ENCODE measurements at places on chromosomes 3 and 15. TPM values are rescaled to one million over a fixed set of nuclear protein-coding genes. Genes with fewer than 3 reads are reported as not detected.

The HHLA2 gene
- total RNA-seq: not detected

The ANKRD63 gene
- not detected for total RNA-seq

The USP8 gene
- total RNA-seq: 59.6 TPM

The LHFPL4 gene
- not detected for total RNA-seq

The RLBP1 gene
- not detected for total RNA-seq

The ZCWPW2 gene
- total RNA-seq: 0.72 TPM

The KPNA4 gene
- 66.0 TPM for total RNA-seq

The COL6A5 gene
- total RNA-seq: 0.14 TPM

The GNAT1 gene
- total RNA-seq: not detected

The IP6K2 gene
- total RNA-seq: 38.7 TPM

The GOLGA6A gene
- not detected for total RNA-seq

The FOXL2NB gene
- total RNA-seq: 0.66 TPM

The CHST13 gene
- not detected for total RNA-seq

The ZMYND10 gene
- 0.22 TPM for total RNA-seq

The DZIP1L gene
- total RNA-seq: 20.8 TPM

The HRG gene
- not detected for total RNA-seq

The AGBL1 gene
- total RNA-seq: not detected

The ELP6 gene
- total RNA-seq: 26.5 TPM

The BFSP2 gene
- not detected for total RNA-seq

The IL16 gene
- total RNA-seq: not detected

The PLA2G4E gene
- not detected for total RNA-seq

The PLSCR2 gene
- not detected for total RNA-seq

The HTR3D gene
- total RNA-seq: not detected

The HOMER2 gene
- 2.0 TPM for total RNA-seq

The RHOV gene
- not detected for total RNA-seq

The CCNB2 gene
- total RNA-seq: 48.0 TPM

The PSTPIP1 gene
- total RNA-seq: not detected

The FNDC3B gene
- total RNA-seq: 435 TPM

The KLF13 gene
- total RNA-seq: 55.5 TPM

The GPR149 gene
- not detected for total RNA-seq

The DYNLT2B gene
- 2.0 TPM for total RNA-seq

The FMN1 gene
- 3.0 TPM for total RNA-seq

The BNC1 gene
- total RNA-seq: 26.5 TPM

The FGF7 gene
- total RNA-seq: 60.8 TPM

The NRROS gene
- total RNA-seq: 2.0 TPM

The PPP2R3A gene
- total RNA-seq: 26.1 TPM

The CCR1 gene
- not detected for total RNA-seq

The LMAN1L gene
- not detected for total RNA-seq

The BRK1 gene
- total RNA-seq: 79.9 TPM

The ALDH1A3 gene
- total RNA-seq: 164 TPM

The FBXO40 gene
- not detected for total RNA-seq

The ARMC8 gene
- 49.5 TPM for total RNA-seq

The PLXNB1 gene
- total RNA-seq: 37.4 TPM

The SLC28A2 gene
- total RNA-seq: not detected

The CPNE9 gene
- total RNA-seq: not detected

The CTXN2 gene
- total RNA-seq: not detected

The CDHR4 gene
- not detected for total RNA-seq

The CD200R1 gene
- total RNA-seq: 0.14 TPM

Measured in placental pericyte (primary cell).